ENCODE measurements at places on chromosomes 7 and 10. TPM values are rescaled to one million over a fixed set of nuclear protein-coding genes. Genes with fewer than 3 reads are reported as not detected.

DNA sequence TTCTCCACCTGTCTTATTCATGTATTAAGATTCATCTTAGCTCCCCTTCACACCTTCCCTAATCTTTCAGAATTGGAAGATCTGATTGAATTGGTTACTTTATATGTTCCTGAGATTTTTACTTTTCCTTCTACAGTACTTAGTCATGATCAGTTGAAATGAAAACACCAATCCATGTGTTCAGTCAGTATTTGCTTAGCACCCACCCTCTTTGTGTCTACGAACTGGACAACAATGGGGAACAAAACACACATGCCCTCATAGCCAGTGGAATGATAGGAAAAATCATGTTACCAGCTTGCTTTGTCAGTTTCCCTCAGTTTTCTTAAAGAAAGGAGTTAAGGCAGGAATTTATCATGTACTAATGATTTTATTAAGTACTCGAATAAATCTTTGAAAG lies 2.0 kb downstream of the MASTL start:
- peak; percentile 23 for DNase-seq

GRCh38 chr10:93751124-93751523 lies 6.6 kb upstream of the LGI1 start:
- no peak for DNase-seq

DNA sequence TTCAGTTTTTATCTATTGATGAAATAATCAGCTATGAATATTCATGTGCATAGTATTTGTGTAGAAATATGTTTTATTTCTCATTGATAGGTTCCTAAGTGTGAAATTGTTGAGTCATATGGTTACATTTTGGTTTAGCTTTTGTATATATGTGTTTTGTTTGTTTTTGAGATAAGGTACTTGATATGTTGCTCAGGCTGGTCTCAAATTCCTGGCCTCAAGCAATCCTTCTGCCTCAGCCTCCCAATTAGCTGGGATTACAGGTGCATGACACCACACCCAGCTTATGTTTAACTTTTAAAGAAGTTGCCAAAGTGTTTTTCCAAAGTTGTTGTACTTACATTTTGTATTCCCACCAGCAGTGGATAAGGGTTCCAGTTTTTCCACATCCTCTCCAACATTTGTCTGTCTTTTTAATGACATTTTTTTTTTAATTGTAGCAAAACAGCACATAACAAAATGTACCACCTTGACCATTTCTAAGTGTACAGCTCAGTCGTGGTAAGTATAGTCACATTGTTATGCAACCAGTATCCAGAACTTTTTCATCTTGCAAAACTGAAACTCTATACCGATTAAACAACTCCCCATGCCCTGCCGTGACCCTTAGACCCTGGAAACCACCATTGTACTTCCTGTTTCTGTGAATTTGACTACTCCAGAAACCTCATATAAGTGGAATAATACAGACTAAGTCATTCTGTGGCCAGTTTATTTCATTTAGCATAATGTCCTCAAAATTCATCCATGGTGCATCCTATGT lies 12.6 kb upstream of the UBE2D1 start:
- peak; percentile 26 for DNase-seq

- DNase-seq, result no peak
These were observed 274.7 kb downstream of the USP6NL start for GRCh38 chr10:11336722-11337162.

DNA sequence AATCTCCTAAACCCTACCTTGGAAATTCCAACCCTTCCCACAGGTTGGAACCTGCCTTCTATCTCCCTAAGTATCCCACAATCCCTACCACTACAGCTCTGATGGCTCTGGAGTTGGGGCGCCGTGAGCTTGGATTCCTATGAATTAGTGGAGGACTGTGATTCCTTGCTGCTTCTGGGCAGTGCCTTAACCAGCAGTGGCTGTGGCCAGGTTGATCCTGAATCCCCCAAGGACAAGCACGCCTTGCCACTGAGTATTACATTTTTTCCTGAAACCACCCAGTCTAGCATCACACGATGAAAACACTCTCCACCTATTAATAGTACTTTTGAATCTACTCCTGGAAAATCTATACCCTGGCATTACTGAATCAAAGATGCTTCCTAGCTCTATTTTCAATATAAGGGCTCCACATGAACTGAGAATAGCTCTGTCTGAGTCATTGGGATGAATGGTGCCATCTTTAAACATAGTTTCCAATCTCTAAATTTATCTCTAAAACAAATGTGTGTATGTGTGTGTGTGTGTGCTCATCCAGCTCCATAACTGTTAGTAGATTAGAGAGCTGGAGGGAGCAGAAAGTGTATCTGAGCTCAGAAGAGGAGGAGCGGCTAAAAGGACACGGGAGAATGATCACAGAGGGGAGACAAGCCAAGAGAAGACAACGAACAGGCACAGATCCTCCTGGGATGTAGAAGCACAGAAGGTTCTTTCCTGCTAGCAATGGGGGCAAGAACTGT lies 11.9 kb upstream of the INPP5F start:
- DNase-seq, result no peak

DNA sequence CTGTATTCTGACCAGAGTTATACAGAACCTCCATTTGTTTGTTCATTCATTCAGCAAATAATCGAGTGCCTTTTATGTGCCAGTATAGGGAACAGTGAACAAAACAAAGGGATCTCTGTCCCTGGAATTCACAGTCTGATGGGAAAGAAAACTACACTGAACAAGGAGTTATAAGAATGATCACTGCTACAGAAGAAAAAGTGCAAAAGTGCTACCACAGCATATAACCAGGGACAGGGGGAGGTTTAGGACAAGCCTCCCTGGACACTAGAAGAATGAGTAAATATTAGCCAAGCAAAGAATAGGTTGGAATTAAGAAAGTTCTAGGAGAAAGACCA lies 4.2 kb downstream of the CLDN12 start:
- DNase-seq, result no peak

GRCh38 chr10:109029870-109030269 lies 893.4 kb downstream of the XPNPEP1 start:
- no peak for DNase-seq

GRCh38 chr10:125283191-125283835 lies 123.0 kb upstream of the CTBP2 start:
- DNase-seq, result no peak

DNA sequence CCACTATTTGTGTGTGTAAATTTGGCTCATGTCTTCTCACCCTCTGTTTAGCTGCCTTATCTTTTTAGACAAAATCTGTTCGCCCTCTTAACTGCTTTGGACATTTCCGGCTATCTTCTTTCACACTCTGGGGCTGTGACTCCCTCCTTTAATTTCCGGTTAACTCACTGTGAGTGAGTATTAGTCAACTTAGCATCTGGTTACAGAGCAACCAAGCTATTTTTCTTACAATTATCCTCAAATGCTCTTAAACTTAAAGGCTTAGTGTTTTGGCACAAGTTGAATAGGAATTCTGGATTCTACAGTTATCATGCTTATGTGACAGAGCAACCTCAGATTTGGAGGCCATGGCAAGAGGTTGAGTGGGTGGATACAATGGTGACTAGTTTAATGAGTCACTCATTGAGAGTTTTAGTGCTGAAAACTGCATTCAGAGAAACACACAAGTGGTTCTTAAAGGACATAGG lies 177.6 kb upstream of the SEMA3A start:
- DNase-seq, result peak; percentile 98

- peak; percentile 18 for DNase-seq
These were observed 133.4 kb upstream of the PTN start for GRCh38 chr7:137476937-137477336.

GRCh38 chr10:63064706-63065105 lies 68.4 kb upstream of the NRBF2 start:
- no peak for DNase-seq

- no peak for DNase-seq
These were observed 255.4 kb upstream of the MYO3A start for GRCh38 chr10:25678666-25679065.

DNA sequence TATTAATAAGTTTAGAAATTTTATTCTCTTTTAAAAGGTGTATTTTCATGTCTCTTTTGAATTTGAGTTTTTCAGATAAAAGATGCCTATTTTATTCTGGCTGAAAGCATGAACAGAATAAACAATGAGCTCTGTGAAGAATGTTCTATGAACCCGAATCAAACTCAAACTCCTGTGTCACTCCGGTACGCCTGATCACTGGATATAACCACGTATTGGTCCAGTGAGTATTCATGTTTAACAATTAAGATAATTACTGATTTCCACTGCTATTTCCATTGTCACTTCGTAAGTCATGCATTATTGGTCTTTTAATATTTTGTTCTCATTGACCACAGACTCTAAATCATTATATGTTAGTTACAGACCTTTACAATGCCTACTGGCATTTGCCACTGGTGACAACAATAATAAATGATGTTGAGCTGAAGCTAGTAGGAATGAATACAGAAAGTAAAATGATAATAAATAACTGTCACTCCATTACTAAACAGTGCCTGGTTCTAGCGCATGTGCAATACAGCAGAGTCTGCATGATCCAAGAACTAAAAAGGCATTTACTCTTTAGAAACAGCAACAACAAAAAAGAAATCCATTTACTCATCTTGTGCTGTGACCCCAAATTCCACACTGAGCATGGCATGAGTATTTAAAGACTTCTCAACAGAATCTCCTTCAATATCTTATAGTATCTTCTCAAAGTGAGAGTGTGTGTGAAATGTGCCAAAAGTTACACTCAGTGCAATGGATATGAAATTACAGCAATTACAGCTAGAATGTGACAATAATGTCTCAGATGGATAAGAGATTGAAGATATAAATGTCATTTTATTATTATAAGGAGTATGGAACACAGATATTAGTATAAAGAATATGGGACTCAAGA lies 827.0 kb upstream of the LRRTM3 start:
- no peak for DNase-seq

- peak; percentile 54 for DNase-seq
These were observed 188.1 kb downstream of the MYOF start for GRCh38 chr10:93293999-93294398.

DNA sequence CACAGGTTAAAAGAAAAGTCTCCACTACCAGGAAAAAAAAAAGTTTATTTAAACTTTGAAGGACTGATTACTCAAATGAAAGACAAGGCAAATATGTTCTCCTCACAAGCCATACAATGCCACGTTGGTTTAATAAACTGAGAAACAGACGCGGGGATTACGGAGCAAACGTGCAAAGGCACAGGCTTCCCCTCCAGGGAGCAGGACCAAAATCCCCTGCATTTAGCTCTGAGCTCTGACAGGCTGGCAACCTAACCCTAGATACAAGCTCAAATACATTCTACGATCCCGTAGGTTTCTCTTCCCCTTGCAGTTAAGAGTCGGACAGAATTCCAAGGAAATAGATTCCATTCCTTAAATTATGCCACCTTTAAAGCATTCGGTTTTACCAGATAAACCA lies 7.7 kb upstream of the GRB10 start:
- no peak for DNase-seq

GRCh38 chr10:44928462-44928861 lies 17.3 kb downstream of the TMEM72 start:
- no peak for DNase-seq

- peak; percentile 95 for DNase-seq
These were observed 47.9 kb upstream of the SLC35B4 start for GRCh38 chr7:134364619-134365037.

NRG3 gene
- total RNA-seq, result 0.05 TPM

CPXM2 gene
- 1.7 TPM for total RNA-seq

MYL10 gene
- total RNA-seq, result not detected

H2BK1 gene
- not detected for total RNA-seq

RUFY2 gene
- total RNA-seq, result 19.8 TPM

OPN1SW gene
- not detected for total RNA-seq

NEUROG3 gene
- total RNA-seq, result not detected

ADAM8 gene
- 15.8 TPM for total RNA-seq

GHRHR gene
- total RNA-seq, result not detected

SFTPD gene
- 0.30 TPM for total RNA-seq

FXYD4 gene
- not detected for total RNA-seq

APBB1IP gene
- total RNA-seq, result 4.2 TPM

Measured in renal cortical epithelial cell (primary cell).